ENCODE measurements at places on chromosomes 12 and 14.

DNA sequence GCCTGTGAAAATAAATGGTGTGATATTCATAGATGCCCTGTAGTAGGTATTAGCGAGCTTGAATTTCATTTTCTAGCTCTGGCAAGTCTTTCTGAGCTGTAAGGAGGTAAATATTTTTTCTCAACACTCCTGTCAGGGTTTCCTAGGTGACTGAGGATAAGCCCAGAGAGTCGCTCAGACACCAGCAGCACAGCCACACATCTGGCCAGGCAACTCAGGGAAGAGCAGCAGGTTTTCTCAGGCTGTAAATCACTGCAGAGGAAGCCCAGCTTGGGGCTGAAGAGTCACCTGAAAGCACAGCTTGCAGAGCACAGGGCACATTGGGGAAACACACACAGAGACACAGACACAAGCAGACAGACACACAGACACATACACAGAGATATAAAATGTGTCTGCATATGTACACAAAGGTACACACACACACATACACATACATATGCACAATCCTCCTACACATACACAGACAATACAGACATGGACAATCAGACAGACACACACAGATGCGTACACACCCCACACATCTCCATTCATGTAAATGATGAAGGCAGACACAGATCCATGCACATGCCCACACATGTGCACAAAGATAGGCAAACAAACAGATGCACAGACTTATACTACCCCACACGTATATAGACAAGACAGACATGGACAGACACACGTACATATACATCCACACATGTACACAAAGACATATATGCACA lies 232.0 kb upstream of the TMTC1 start:
- DNase-seq = no peak

- no peak for DNase-seq
Observed at GRCh38 chr12:64568298-64568697, 42.0 kb upstream of the RASSF3 start.

DNA sequence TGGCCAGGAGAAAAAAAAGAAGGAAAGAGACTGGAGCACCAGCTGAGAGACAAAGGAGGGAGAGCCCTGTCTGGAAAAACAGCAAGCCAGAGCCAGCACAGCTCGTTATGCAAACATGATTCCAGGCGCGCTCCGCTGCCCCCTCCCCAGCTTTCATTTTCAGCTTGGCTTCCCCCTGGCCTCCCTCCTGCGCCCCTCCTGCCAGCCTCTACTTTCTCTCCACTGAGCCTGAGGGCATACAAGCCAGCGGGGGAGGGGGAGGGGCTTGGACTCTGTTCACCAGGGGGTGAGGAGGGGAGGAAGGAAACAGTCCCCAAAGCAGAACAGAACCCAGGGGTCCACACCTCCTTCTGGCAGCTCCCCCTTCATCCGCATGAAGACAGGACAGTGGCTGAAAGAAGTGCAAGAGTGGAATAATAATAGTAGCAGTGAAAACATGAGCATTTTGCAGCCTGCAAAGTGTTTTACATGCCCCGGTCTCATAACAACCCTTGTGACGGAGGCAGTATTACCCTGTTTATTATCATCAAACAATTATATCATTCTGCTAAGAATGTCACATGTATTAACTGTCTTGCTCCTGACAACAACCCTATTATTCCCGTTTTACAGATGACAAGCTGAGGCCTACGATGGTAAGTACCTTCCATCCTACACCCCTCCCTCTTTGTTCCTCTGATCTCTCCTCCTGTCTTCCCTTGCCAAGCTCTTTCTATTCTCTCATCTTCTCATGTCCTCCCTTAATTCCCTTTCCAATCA lies 24.2 kb downstream of the SMUG1 start:
- DNase-seq = no peak

DNA sequence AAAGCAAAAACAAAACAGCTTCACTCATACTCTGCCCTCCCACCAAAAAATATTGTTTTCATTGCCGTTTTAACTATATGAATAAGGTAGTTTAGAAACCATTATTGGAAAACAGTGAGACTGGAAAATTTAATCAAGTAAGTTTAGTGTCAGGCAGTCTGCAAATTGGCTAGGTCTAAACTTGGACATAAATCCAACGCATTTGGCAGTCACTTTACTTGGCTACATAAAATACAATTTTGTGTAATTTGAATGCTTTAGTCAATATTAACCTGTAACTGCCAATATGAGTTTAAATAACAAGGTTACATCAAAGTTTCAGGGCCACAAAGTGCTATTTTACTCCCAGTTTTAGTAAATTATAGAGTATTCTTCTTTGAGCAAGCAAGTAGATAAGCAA lies 202.3 kb upstream of the SLC38A2 start:
- no peak for DNase-seq

GRCh38 chr14:64337888-64338615 lies 43.9 kb upstream of the ESR2 start:
- DNase-seq = no peak

DNA sequence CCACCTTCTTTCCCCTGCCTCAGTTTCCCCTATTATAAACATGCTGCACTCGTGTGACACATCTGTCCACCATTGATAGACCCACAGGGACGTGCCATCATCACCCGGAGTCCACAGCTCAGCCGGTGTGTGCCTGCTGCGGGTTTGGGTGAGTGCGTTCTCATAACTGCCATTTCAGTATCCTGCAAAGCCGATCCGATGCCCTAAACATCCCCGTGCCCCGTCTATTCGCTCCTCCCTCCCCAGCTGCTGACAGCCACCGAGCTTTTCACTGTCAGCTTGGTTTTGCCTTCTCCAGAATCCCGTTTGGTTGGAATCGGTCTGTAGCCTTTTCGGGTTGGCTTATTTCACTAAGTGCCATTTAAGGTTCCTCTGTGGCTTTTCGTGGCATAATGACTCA lies 3.9 kb downstream of the LRCOL1 start:
- no peak for DNase-seq

- DNase-seq = peak; percentile 84
Observed at GRCh38 chr12:56129206-56129941, 1.3 kb downstream of the ESYT1 start.

DNA sequence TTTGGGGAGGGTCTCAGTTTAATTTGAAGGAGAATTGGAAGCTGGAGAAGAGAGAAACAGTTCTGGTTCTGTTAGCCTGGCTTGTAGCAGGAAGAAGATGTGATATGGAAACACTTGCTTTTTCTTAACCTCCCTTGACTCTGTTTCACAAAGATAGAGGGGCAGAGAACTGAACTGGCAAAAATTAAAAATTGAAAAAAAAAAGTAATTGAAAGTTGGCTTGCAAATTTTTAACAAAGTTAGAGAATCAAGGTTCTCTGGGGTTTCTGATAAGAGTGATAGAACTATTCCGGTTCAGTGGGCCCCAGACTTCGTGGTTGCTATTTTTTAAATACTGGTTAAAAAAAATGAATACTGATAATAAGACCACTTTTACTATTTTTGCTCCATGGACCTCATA lies 2.8 kb downstream of the CRADD start:
- DNase-seq = no peak
